Testis (tissue), 5 donors: ENCODE measurements at places on chromosomes 5 and 9. TPM values are rescaled to one million over a fixed set of nuclear protein-coding genes. Genes with fewer than 3 reads are reported as not detected.

PAEP gene
- polyA plus RNA-seq: 2.5 TPM

INIP gene
- 16.1 TPM for polyA plus RNA-seq

CARD6 gene
- polyA plus RNA-seq: 3.0 TPM

ACSL6 gene
- 98.7 TPM for polyA plus RNA-seq

LHX6 gene
- 8.8 TPM for polyA plus RNA-seq

LRRTM2 gene
- 0.09 TPM for polyA plus RNA-seq

CATSPER3 gene
- polyA plus RNA-seq: 56.6 TPM

HARS1 gene
- polyA plus RNA-seq: 73.4 TPM

GKAP1 gene
- polyA plus RNA-seq: 132 TPM

FBP1 gene
- polyA plus RNA-seq: 16.2 TPM

MVB12B gene
- 13.6 TPM for polyA plus RNA-seq

FAM151B gene
- polyA plus RNA-seq: 2.8 TPM

- H3K36me3 ChIP-seq: no peaks in the 10 kb centered on the region
- H3K4me3 ChIP-seq: no peak overlapping the region
- no peak overlapping the region for H3K27ac ChIP-seq
- DNase-seq: no peak
- H3K4me1 ChIP-seq: no peaks in the 10 kb centered on the region
Measured at GRCh38 chr5:128202320-128202719, 118.8 kb downstream of the SLC12A2 start.

DNA sequence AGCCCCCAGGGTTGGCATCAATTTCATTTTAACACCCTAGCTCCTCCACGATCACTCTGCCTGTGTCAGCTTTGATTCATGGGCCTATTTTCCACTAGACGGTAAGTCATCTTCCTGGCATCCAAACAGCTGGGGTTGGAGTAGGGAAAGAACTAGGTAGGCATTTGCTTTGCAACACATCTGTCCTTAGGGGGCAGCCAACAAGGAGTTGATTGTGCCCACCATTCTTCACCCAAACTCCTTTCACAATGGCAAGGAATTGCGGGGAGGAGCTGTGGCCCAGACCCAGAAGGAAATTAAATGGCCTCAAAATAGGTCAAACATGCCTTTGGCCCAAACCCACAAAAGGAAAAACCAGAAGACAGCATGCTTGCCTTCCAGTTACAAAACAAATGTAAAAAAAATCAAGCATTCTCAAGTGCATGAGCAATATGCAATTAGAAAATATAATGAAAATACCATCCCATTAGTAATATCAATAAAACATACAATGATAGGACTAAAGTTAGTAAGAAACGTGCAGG lies 71.8 kb downstream of the NRG2 start:
- DNase-seq: no peak
- no peak overlapping the region for H3K4me3 ChIP-seq
- peaks cover 13% of the 10 kb centered on the region for H3K4me1 ChIP-seq
- H3K36me3 ChIP-seq: no peaks in the 10 kb centered on the region
- H3K27me3 ChIP-seq: no peaks in the 10 kb centered on the region

DNA sequence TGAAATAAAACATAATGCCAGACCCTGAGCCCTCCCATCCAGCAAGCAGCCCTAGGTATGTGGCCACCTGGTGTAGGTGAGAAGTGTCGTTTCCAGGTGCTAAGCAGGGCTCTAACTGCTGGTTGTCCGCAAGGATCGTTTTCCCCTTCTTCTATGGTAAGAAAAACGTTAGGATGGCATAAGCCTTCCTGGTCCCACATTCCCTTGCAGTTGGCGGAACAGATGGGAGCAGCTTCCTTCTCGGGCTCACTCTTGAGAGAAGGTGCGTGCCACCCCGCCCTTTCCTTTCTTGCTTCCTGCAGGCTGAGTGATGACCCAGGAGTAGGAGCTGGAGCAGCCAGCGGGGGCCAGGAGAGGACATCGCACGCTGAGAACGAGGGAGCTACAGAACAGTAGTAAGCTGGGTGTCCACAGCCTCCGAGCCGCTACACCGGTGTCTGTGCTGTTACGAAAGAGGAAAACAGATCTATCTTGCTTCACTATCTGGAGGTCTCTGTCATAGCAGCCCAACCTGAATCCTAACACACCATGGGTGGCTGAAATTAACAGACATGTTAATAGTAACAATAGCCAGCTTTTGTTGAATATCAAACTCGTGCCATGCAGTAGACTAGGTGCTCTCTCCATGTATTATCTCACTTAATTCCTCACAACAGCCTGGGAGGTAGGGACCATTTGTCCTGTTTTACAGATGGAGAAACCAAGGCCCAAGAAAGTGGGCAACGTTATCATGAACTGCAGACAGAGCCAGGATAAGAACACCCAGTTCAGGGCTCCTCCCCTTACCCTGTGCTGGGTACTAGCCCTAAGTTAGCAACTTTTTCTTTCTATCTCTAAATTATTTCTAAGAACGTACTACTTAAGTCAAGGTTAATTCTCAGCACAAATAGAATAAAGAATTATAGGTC lies 139.8 kb downstream of the COL23A1 start:
- H3K36me3 ChIP-seq: no peaks in the 10 kb centered on the region
- no peak overlapping the region for H3K4me3 ChIP-seq
- no peaks in the 10 kb centered on the region for H3K27me3 ChIP-seq

- H3K4me1 ChIP-seq: peaks cover 22% of the 10 kb centered on the region
- no peaks in the 10 kb centered on the region for H3K36me3 ChIP-seq
- DNase-seq: peak; percentile 95
Measured at GRCh38 chr9:89000973-89001916, 10.0 kb downstream of the S1PR3 start.

DNA sequence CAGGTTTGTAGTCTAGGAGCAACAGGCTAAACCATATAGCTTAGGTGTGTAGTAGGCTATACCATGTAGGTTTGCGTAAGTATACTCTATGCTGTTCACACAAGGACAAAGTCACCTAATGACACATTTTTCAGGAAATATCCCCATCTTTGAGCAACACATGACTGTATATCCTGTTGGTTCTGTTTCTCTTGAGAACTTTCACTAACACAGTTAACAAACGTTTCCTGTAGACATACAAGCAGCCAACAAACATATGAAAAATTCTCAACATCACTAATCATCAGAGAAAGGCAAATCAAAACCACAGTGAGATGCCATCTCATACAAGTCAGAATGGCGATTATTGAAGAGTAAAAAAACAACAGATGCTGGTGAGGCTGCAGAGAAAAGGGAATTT lies 68.2 kb downstream of the NR2F1-AS1 start:
- no peaks in the 10 kb centered on the region for H3K4me1 ChIP-seq
- H3K27me3 ChIP-seq: no peaks in the 10 kb centered on the region
- H3K27ac ChIP-seq: no peak overlapping the region
- H3K4me3 ChIP-seq: no peak overlapping the region
- DNase-seq: no peak

- DNase-seq: no peak
- no peak overlapping the region for H3K27ac ChIP-seq
- H3K36me3 ChIP-seq: no peaks in the 10 kb centered on the region
- H3K27me3 ChIP-seq: no peaks in the 10 kb centered on the region
Measured at GRCh38 chr9:128805661-128806060, 12.6 kb upstream of the ENDOG start.

DNA sequence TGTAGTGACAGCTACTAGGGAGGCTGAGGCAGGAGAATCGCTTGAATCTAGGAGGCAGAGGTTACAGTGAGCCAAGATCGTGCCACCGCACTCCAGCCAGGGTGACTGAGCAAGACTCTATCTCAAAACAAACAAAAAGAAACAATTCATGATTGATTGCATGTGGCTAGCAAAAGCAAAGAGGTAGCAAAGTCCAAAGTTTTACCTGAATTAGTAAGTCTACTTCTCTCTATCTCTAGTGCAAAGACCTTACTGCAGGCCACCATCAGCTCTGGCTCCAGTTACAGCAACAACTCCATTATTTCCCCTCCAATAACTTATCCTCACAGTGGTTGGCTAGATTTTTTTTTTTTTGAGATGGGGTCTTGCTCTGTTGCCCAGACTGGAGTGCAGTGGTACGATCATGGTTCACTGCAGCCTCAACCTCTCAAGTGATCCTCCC lies 6.2 kb upstream of the SAR1B start:
- DNase-seq: no peak
- no peaks in the 10 kb centered on the region for H3K36me3 ChIP-seq
- H3K4me3 ChIP-seq: no peak overlapping the region
- no peaks in the 10 kb centered on the region for H3K27me3 ChIP-seq
- no peak overlapping the region for H3K27ac ChIP-seq

DNA sequence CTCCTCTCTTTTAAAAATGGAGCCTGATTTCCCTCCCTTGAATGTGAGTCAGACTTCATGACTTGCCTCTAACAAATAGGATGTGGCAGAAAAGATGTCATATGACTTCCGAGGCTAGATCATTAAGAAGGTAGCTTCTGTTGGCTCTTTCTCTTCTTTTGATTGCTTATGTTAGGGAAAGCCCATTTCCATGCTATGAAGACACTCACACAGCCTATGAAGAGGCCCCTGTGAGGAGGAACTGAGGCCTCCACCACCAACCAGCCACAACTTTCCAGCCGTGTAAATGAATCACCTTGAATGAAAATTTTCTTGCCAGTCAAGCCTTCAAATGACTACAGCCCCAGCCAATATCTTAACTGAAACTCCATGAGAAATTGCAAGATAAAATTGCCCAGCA lies 413.4 kb downstream of the TMEM38B start:
- no peaks in the 10 kb centered on the region for H3K36me3 ChIP-seq
- DNase-seq: no peak
- no peak overlapping the region for H3K27ac ChIP-seq
- no peaks in the 10 kb centered on the region for H3K4me1 ChIP-seq
- H3K4me3 ChIP-seq: no peak overlapping the region

DNA sequence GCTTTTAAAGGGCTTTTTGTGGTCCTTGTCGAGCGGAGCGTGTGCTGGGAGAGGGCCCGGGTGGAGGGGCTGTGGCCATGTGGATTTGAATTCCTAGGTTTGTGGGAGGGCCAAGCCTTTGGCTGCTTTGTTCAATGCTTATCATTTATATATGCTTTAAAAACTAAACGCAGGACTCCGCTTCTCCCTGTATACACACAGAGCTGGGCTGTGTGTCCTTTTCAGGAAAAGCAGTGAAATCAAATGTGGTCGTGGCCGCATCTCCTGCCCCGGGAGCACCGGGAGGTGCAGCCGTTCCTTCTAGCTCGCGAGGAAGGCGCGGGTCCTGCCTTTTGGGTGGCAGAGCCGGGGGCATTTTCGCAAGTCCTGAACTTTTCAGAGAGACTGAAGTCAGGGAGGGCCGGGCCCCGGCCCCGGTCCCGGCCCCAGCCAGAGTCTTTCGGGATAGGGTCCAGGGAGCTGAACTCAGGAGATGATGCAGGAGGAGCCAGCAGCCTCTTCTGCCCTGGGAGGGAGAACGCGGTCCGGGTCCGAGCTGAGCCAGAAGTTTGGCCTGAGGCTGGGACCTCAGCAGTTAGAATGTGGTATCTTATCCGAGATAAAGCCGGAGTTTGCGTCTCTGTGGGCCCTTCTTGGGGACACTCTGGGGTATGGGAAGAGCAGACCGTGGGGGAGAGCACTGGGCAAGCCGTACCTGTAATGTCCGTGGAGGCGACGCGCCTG lies 158.8 kb downstream of the C9orf152 start:
- no peaks in the 10 kb centered on the region for H3K36me3 ChIP-seq
- no peaks in the 10 kb centered on the region for H3K27me3 ChIP-seq
- H3K4me3 ChIP-seq: peak overlapping the region; percentile 54
- H3K4me1 ChIP-seq: peaks cover 15% of the 10 kb centered on the region

- H3K4me3 ChIP-seq: no peak overlapping the region
- no peaks in the 10 kb centered on the region for H3K27me3 ChIP-seq
- H3K4me1 ChIP-seq: no peaks in the 10 kb centered on the region
- no peaks in the 10 kb centered on the region for H3K36me3 ChIP-seq
- no peak overlapping the region for H3K27ac ChIP-seq
Measured at GRCh38 chr5:80871541-80871961, 88.6 kb upstream of the RASGRF2 start.

DNA sequence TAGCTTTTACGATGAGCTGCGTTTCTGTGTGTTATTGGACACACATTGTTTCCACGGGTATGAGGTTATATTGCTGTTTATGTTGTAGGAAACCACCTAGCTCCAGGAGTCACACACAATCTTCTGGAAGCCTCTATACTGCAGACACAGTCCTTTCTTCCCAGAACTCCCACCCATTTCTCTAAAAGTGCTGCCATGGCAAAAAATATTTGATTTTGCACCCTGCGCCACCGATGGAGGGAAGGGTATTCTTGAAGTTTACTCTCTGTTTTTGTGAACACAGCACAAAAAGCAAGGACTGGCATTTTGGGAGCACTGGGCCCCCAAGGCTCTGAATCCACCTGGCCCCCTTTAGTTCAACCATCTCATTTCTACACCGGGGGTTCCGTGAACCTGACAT lies 187.5 kb downstream of the ICE1 start:
- no peaks in the 10 kb centered on the region for H3K4me1 ChIP-seq
- H3K27me3 ChIP-seq: no peaks in the 10 kb centered on the region
- DNase-seq: no peak
- no peak overlapping the region for H3K27ac ChIP-seq

GRCh38 chr5:125510651-125511050 lies 764.2 kb upstream of the ZNF608 start:
- no peaks in the 10 kb centered on the region for H3K36me3 ChIP-seq
- H3K4me3 ChIP-seq: no peak overlapping the region
- no peaks in the 10 kb centered on the region for H3K27me3 ChIP-seq
- no peak overlapping the region for H3K27ac ChIP-seq
- no peak for DNase-seq

DNA sequence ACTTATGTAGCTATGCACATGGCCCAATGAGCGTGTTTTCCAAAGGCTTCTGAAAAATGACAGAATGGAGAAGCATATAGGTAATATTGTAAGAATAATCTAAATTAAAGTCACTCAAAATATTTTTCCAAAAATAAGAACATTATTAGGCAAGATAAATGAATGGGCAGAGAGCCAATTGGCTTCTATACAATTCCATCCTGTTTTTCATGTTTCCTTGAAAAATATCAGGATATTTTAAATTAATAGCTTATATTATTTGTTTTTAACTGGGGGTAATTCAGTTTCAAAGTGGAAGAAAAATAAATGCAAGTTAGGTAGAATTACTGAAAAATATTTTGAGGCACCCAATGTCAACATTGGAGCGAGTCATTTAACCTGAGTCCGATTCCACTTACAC lies 183.5 kb downstream of the PLK2 start:
- no peaks in the 10 kb centered on the region for H3K36me3 ChIP-seq
- no peaks in the 10 kb centered on the region for H3K4me1 ChIP-seq
- no peaks in the 10 kb centered on the region for H3K27me3 ChIP-seq
- H3K27ac ChIP-seq: no peak overlapping the region
- no peak for DNase-seq
- H3K4me3 ChIP-seq: no peak overlapping the region

- no peaks in the 10 kb centered on the region for H3K4me1 ChIP-seq
- no peak for DNase-seq
- no peaks in the 10 kb centered on the region for H3K36me3 ChIP-seq
Measured at GRCh38 chr9:42388146-42388690, 204.8 kb downstream of the SPATA31A6 start.

DNA sequence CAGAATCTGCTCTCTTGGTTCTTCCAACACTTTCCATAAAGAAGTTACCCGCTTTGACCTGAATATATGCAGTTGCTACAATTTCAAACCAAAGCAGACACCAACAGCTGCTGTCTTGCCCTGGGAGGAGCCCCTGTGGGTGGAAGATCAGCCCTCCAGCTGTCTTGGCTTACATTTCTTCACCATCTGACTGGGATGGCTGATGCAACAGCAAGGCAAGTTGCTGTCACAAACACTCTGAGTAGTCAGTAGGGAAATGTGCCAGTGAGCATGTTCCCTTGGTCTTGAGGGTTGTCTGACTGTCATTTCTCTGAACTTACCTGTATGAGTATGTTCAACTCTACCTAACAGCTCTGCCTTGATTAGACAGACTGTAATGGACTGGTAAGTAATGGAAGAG lies 152.9 kb downstream of the SGCD start:
- no peak overlapping the region for H3K27ac ChIP-seq
- no peaks in the 10 kb centered on the region for H3K27me3 ChIP-seq
- peaks cover 29% of the 10 kb centered on the region for H3K4me1 ChIP-seq
- H3K36me3 ChIP-seq: no peaks in the 10 kb centered on the region
- H3K4me3 ChIP-seq: no peak overlapping the region
